ENCODE measurements at places on chromosomes 1 and 21.

DNA sequence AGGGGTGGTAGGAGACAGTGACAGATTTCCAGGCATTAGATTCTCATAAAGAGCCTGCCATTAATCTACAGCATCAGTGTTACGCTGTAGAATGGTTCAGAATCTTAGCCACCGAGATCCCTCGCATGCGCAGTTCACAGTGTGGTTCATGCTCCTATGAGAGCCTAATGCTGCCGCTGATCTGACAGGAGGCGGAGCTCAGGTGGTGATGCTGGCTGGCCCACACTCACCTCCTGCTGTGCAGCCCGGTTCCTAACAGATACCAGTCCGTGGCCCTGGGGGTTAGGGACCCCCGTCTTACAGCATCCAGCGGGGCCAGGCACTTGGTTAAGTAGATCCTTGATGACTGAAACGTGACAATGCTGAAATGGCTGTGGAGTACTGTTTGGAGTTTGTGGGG lies 163.6 kb upstream of the C1orf21 start:
- DNase-seq: no peak

DNA sequence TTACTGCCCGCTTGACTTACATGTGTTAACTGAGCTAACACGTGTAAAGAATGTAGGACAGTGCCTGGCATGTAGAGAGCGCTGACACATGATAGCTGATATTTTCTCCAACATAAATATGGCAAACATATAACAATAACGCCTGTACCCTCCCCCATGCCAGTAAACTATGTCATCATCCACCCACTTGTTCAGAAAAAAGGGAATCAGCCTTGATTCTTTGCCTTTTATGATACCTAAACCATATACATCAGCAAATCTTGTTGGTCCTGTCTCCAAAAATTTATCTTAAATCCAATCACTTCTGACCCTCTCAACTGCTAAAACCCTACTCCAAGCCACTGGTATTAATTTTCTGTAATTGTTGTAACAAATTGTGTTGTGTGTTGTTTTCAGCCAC lies 1.1 kb upstream of the ZNF692 start:
- no peak for DNase-seq

GRCh38 chr1:12469990-12470389 lies 148.0 kb downstream of the DHRS3 start:
- DNase-seq: no peak

DNA sequence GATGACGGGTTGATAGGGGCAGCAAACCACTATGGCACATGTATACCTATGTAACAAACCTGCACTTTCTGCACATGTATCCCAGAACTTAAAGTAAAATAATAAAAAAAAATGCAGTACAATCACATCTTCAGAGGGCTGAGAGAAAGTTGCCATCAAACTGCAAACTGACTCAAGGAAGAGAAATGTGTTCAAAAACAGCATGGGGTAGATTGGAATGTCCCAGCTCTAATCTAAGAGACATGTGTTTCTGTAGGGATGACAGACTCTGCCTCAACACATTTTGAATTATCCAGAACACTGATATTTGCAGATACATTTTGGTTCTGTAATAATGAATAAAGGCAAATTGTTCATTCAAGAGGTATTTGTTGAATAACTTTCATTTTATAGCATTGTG lies 171.2 kb upstream of the RUNX1 start:
- no peak for DNase-seq

GRCh38 chr1:69777423-69777822 lies 209.7 kb downstream of the LRRC7 start:
- DNase-seq: no peak

- DNase-seq: no peak
Observed at GRCh38 chr1:247079141-247079874, 697 bp upstream of the ZNF670 start.

- DNase-seq: no peak
Observed at GRCh38 chr1:64864018-64864940, 102.1 kb downstream of the JAK1 start.

- no peak for DNase-seq
Observed at GRCh38 chr1:158685085-158685484, 1.4 kb downstream of the SPTA1 start.
